Fibroblast of gingiva (primary cell): ENCODE measurements at places on chromosomes 4 and X.
A peak's percentile ranks its signal among the peaks of the same experiment; 100 is the strongest.

DNA sequence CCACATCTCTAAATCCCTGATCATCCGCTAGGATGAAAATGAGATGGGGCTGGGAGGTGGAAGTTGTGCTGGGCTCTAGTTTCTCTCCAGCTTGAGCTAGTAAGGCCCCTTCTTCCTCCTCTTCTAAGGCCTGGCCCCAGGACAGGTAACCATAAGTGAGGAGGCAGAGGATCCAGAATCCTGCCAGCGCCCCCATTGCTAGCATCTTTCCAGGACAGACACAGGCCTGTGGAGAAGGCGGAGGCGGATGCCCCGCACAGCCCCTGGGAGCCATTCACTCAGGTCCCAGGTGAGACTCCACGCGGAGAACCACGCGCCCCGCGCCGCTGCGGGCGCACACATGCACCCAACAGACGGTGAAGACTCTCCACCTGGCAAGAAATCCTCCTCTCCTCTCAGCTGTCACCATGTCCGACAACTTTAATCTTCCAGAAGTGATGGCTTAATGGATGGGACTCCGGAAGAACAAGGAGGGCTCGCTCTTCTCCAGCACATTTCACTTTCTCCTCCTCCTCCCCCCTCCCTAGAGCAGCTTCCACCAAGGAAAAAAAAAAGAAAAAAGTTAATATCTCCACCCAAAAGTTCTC lies 793 bp downstream of the ARSJ start:
- no peak for DNase-seq

DNA sequence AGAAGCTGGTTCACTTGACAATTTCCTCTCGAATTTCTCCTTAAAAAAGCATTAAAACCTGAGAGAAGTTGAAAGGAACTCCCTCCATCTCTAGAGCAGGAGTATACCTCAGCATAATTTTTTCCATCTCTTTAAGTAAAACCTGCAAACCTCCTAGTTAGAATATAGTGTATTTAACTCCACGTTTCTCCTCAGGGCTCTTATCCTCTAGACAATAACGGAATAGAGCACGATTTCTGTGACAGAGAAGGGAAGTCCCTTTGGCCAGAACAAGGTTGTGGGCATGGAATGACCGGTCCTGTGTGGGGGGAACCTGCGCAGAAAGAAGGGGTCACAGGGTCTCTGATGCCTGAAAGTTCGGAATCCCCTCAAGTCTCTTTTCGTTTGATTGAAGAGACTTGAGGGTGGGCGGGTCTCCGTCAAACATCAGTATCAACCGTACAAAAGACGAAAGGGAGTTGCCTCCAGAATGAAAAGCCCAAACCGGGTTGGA lies 697 bp downstream of the ZNF280C start:
- no peak for DNase-seq

GRCh38 chr4:165715989-165716388 lies 157.0 kb upstream of the TLL1 start:
- no peak for DNase-seq

- DNase-seq: no peak
These were observed 41.7 kb upstream of the CLCN4 start for GRCh38 chrX:10115082-10115481.

DNA sequence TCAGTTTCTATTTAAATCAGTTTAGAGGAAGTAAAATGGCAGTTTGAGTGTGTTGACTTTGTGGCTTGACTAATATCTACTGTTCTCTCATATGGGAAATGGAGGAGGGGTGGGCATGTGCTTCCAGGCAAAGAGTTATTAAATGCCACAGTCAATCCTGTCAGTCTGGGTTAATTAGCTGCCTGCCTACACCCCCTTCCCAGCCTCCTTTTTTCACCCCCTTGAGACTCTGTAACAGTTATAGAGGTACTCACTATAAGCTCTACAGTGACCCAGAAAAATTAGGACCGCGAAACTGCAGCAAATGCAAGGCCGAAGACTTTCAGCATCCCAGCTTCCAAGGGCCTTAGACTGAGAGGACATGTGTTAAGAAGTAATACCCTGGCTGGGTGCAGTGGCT lies 165.2 kb downstream of the CORIN start:
- DNase-seq: no peak

GRCh38 chr4:142475663-142476062 lies 370.4 kb downstream of the INPP4B start:
- peak; percentile 67 for DNase-seq

- DNase-seq: no peak
These were observed 20.8 kb downstream of the SPON2 start for GRCh38 chr4:1151541-1151940.

GRCh38 chr4:106898621-106899230 lies 137.4 kb downstream of the DKK2 start:
- DNase-seq: peak; percentile 57

- no peak for DNase-seq
These were observed 42.4 kb downstream of the EVC start for GRCh38 chr4:5753366-5753765.

DNA sequence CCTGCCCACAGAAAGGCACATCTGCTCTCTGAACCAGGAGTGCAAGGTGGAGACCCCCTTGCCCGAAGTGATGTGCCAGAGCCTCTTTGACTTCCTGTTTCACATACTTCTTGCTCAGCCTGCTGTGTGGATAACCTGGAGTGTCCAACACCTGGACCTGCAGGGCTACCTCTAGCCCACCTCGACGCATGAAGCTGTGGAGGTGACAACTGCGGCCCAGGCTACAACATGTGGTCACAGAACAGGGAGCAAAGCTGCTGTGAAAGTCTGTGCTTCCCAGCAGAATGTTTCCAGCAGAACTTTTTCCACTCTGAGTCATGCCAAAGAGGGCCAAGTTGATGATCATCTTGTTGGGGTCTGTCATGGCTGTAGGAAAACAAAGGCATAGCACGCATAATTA lies 1.5 kb downstream of the GIMD1 start:
- no peak for DNase-seq

- no peak for DNase-seq
These were observed 14.6 kb downstream of the HDX start for GRCh38 chrX:84487365-84488353.

GRCh38 chr4:157114671-157115070 lies 38.7 kb downstream of the GLRB start:
- no peak for DNase-seq

- no peak for DNase-seq
These were observed 94.3 kb upstream of the PGRMC2 start for GRCh38 chr4:128381748-128382559.

GRCh38 chrX:68049466-68049865 lies 383.8 kb downstream of the OPHN1 start:
- no peak for DNase-seq

DNA sequence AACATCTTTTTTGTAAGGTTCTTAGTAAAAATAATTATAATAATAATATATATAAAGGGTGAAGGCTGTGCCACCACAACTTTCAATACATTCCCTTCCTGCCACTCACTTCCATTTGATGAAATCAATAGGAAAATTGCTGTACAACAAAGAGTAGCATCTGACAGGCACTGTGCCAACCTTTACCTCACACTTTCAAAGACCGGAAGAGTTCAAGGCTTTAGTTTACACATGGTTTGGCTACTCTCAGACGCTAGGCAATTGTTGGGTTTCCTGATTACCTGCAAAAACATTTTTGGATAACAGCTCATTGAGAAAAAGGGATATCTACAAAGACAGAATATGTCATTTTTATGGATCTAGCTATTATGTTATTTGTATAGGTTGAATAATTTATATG lies 5.5 kb upstream of the ING2 start:
- DNase-seq: no peak

- peak; percentile 28 for DNase-seq
These were observed 1.1 kb downstream of the ZCCHC18 start for GRCh38 chrX:104113222-104113965.

- DNase-seq: no peak
These were observed 679.9 kb upstream of the MAGEB2 start for GRCh38 chrX:29535212-29536162.

- no peak for DNase-seq
These were observed 206.1 kb downstream of the PPP3CA start for GRCh38 chr4:101141230-101141629.

- DNase-seq: no peak
These were observed 35.5 kb downstream of the OFD1 start for GRCh38 chrX:13770013-13770535.

GRCh38 chr4:78926826-78927225 lies 12.4 kb downstream of the PAQR3 start:
- no peak for DNase-seq

- peak; percentile 57 for DNase-seq
These were observed at the start of gene LDOC1 for GRCh38 chrX:141176586-141177451. TSS of gene LDOC1 (minus strand) at chrX:141177129. CDS start at chrX:141177021, 108 bp downstream.

DNA sequence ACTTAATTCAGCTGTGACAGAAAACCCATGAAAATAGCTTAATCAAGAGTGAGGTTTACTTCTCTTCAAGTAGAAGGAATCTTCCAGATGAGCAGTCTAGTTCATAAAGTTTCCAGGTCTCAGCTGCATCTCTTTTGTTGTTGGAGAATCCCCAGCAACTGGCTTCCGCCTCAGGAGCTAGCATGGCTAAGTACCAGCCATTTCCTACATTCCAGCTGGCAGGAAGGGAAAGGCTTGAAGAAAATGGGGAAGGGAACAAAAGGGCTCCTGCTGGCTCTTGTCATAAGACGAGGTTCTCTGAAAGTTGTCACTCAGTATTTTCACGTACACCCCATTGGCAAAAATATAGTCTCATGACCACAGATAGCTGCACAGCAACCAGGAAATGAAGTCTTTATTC lies 27.3 kb upstream of the TRIM2 start:
- DNase-seq: no peak

GRCh38 chrX:48897157-48897624 lies 377 bp downstream of the TIMM17B start:
- peak; percentile 65 for DNase-seq

GRCh38 chr4:166501941-166502382 lies 628.9 kb downstream of the TLL1 start:
- no peak for DNase-seq

DNA sequence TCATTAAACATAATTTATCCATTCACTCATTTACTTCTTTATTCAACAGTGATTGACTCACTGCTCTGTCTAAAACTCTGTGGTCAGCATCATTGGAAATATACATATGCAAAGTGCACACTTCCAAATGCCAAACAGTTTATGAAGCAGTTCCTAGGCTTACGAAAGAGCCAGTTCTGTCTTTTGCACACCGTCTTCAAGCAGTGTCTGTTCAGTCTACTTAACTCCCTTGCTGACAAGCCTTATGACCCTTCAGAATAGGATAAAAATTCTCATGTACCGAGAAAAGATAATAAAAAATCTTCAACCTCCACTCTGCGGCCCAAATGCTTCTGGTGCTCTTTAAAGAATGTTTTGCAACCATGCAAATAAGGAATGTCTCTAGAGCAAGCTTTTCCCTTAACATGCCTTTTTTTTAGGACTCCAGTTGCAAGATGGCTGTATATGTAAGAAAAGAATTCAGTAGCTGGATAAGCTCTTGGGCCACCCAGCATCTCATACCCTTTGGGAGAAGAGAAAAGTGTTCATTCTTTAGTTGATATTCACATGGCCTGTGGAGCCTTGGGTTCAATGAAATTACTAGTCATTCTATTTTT lies 1037.0 kb upstream of the SLIT2 start:
- DNase-seq: peak; percentile 6

- DNase-seq: peak; percentile 75
These were observed 146.9 kb downstream of the STIM2 start for GRCh38 chr4:27007507-27007906.

- peak; percentile 29 for DNase-seq
These were observed 3.2 kb downstream of the CENPC start for GRCh38 chr4:67542076-67542475.

GRCh38 chrX:112645774-112646173 lies 34.0 kb downstream of the LHFPL1 start:
- no peak for DNase-seq

DNA sequence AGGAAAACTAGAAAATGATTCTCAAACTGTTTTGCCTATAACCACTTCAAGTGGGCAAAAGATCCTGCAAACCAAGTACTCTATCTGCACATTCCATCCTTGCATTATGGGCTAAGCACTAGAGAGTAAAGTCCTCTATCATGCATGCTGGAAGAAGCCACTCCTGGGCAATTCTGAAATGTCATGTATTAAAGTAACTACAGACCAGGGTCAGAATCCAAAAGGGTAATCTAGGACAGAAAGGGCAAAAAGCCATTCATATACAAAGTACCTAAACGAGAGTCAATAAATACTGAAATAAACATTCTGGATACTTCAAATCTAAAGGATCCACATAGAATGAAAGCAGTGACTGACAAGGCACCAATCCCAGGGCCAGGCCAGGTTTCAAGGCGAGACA lies 1.0 kb downstream of the SNX12 start:
- DNase-seq: no peak

DNA sequence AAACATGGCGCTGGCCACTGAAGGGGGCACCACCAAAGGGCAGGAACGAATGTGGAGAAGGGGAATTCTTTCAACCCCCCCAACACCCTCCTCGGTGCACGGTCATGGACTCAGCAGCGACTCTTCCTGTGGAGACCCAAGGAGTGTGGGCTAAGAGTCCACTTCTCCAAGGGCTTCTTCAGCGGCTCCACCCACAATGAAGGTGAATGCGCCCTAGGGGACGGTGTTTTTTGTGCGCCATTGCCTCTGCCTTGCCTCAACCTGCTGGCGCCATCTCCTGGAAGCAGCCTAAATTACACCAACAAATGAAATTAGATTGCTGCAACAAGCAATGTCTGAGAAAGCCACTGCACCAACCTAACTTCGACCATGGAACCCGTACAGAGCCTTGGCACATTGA lies 169.2 kb upstream of the MAGEB18 start:
- no peak for DNase-seq

GRCh38 chrX:107724653-107725052 lies 50.9 kb downstream of the TSC22D3 start:
- DNase-seq: no peak

- no peak for DNase-seq
These were observed 944 bp downstream of the KLF8 start for GRCh38 chrX:56233100-56233499.

DNA sequence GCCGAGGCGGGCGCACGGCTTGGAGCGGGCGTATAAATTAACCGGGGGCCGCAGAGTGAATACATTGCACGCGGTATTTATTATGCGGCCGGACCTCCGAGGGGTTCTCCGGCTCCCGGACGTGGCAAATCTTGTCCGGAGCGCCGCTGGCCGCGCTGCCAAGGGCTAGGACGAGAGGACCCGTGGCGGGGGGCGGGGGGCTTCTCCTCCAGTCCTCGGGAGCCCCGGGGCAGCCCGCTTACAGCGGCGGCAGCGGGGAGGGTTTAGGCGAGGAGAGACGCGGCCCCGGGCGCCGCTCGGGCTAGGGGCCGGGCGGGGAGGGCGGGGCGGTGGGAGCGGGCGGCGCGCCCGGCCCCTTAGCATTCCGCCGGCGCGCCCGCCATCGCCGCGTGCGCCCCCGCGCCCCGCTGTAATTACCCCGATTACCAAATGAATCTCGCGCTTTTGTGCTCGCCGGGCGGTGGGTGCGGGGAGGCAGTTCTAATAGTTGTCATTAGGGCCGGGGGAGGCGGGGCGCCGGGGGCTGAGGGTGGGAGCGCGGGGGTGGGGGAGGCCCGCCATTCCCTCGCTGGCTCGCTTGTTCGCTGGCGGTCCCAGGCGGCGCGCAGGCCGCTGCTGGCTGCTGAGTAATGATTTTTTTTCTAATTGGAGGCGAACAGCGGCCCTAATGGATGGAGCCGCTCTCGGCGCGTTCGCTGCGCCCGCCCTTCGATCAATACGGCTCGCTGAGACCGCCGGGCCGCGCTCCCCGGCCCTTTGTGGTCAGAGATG lies 276.6 kb downstream of the BCOR start:
- peak; percentile 4 for DNase-seq
